Upper lobe of right lung (tissue), 1 donor: ENCODE measurements at places on chromosomes 16 and 17.

GRCh38 chr16:578870-579405 lies 9.2 kb downstream of the PIGQ start:
- DNase-seq = peak; percentile 91

DNA sequence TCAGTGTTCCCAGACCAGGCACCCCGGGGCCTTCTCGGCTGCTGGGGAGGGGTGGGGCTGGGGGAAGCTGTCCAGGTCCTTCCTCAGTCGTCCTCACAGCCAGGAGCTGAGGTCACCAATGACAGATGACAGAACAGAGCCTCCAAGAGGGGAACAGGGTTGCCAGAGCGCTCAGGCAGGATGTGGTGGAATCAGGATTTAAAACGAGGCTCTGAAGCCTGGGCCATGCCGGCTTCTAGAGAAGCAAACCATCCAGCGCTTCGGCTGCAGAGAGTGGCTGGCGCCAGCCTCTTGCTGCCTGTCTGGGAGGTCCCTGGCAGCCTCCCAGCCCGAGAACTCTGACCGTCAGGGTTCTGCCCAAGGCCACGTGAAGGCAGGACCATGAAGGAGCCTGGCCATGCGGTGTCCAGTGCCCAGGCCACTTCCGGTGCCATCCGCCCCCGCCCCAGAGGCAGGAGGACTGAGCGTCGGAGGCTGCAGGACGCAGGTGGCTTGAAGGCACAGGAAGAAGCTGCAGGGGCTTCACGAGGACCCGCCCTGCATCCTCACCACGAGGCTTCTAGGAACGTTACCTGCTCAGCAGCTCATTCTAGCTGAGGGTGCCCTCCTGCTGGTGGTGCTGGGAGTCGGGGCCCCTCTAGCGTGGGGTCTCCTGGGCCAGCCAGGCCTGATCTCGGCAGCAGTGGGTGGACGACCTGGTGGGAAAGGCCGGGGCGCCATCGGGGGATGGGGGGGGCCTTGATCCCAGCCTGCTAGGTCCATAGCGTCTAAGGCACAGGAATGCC lies 78.5 kb downstream of the KLHDC4 start:
- no peak for DNase-seq

DNA sequence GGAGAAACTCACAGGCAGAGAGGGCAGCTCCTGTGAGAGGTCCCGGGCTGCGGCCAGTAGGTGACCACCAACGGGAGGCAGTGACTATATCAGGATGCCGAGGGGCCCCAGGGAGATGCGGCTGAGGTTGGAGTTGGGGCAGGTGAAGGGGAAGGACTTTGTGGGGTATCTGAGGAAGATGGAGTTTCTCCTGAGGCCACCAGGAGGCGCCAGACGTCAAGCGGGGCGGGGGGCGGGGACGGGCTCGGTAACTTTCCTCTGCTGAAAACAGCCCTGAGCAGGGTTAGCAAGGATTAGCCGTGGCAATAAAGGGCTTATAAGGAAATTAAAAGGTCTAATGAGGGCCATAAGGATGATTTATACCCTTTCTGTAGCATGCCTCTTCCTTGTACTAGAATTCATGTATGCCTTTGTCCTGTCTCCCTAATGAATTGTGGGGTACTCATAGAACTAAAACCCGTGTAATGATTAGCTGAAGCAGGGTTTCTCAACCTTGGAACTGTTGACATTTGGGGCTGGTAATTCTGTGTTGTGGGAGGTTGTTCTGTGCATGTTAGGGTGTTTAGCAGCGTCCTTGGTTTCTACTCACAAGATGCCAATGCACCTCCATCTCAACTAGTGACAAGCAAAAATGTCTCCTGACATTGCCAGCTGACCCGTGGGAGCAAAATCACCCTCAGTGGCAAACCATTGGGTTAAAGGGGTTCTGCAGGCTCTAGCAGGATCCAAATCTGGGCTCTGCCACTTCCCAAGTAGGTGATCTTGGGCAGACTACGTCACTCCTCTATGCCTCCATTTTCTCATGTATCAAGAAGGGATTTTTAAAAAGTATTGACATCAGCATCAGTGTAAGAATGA lies 74.8 kb upstream of the GRIN2A start:
- no peak for DNase-seq

DNA sequence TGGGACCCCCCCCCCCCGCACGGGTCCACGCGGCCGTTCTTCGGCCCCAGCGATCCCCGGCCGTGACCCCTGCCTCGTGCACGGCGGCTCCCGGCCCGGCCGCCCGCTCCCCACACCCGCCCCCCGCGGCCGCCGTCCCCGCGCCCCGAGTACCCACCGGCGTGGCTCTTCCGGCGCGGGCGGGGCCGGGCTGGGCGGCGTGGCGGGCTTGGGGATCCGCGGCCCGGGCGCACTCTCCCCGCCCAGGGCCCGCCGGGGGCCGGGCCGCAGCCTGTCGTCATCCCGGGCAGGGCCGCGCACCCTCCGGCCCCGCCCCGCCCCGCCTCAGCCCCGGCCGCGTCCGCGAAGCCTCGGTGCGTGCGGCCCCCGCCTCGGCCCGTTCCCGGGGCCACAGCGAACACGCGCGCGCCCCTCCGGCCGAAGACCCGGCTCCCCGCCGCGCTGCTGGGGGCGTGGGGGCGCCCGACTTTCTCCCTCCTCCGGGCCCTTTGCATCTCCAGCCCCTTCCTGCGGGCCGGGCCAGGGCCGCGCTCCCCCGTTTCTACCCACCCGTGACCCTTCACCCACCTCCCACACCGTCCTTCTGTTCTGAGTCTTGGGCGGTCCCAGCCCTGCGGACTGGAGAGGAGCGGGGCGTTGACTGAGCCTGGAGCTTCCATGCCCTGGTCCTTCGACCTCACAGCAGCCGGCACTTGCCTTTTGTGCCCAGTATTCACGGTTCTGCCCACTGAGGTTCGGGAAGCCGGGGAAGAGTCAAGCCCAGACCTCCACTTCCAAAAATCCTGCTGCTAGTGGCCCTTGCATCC lies 840 bp downstream of the MYO1C start:
- DNase-seq = peak; percentile 88

- DNase-seq = no peak
Measured at GRCh38 chr17:5042157-5043022, 7.2 kb upstream of the SLC52A1 start.

DNA sequence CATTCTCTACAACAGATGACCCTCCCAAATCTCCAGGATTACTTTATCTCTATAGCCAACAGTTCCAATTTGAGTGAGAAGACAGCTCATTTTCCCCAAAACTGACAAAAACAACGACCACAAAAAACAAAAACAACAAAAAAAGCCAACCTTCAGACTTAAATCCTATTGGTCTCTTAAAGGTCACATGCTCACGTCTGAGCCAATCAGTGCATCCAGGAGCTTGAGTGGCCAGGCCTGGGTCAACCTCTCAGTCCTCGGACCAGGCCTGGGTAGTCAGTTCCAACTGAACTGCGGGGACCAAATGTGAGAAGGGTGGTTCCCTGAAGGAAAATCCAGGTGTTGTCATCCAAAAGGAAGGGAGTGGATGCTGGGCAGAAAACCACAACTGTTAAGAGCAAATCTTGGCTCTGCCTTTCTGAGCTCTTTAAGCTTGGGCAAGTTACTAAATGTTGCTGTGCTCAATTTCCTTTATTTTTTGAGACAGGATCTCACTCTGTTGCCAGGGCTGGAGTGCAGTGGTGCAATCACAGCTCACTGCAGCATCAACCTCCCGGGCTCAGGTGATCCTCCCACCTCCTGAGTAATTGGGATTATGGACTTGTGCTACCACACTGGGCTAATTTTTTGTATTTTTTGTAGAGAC lies 43.0 kb upstream of the MSI2 start:
- no peak for DNase-seq

DNA sequence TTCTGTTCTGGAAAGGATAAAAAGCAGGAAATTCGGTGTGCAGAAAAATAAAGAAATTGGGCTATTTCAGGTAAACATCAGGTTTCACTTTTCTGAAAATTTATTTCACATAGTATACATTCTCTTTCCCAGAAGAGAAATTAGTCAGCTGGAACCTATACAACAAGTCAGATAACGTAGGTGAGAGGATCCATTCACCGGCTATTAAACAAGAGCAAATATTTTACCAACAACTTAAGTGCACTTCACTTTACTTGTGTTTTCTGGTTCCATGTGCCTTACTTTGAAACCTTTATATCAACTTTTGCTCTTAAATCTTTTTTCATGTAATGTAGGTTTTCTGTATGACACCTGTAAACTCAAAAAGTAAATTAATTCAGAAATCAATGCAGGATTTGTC lies 839.7 kb downstream of the CDH11 start:
- no peak for DNase-seq

GRCh38 chr17:68176718-68177117 lies 71.1 kb upstream of the AMZ2 start:
- no peak for DNase-seq

- DNase-seq = peak; percentile 73
Measured at GRCh38 chr17:72342627-72343527, 222.1 kb downstream of the SOX9 start.

GRCh38 chr17:76474238-76474637 lies 6.8 kb downstream of the AANAT start:
- no peak for DNase-seq

GRCh38 chr16:14087590-14088154 lies 16.6 kb downstream of the MRTFB start:
- no peak for DNase-seq

DNA sequence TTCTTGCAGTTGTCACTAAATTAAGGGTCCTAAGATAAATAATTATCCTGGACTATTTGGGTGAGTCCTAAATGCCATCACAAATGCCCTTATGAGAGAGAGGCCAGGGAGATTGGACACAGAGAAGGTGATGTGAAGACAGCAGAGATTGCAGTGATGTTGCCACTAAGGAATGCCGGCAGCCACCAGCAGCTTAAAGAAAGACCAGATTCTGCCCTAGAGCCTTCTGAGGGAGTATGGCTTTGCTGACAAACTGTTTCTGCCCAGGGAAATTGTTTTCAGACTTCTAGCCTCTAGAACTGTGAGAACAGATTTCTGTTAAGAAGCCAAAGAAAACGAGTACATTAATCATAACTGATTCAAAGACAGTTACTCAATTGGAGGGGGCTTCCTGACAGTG lies 10.0 kb upstream of the ZNF23 start:
- no peak for DNase-seq

- DNase-seq = no peak
Measured at GRCh38 chr17:29595943-29596774, 3.2 kb downstream of the ANKRD13B start.

DNA sequence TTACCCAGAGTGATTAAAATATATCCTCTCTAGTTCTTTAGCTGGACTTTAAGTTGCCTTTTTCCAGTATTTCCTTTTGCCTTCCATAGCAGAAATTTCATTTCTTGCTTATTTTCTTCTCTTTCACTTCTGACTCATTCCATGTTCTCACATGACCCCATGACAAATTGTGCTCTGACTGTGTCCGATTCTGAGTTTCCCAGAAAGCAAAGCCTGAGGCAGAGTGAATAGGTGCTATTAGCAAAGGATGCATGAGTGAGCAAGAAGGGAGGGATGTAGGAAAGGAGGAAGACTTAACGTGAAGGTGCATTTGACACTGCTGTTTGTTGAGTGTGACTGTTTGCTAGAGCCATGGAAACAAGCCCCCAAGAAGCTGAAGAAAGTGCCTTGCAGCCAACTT lies 82.6 kb upstream of the CNTNAP4 start:
- DNase-seq = no peak

DNA sequence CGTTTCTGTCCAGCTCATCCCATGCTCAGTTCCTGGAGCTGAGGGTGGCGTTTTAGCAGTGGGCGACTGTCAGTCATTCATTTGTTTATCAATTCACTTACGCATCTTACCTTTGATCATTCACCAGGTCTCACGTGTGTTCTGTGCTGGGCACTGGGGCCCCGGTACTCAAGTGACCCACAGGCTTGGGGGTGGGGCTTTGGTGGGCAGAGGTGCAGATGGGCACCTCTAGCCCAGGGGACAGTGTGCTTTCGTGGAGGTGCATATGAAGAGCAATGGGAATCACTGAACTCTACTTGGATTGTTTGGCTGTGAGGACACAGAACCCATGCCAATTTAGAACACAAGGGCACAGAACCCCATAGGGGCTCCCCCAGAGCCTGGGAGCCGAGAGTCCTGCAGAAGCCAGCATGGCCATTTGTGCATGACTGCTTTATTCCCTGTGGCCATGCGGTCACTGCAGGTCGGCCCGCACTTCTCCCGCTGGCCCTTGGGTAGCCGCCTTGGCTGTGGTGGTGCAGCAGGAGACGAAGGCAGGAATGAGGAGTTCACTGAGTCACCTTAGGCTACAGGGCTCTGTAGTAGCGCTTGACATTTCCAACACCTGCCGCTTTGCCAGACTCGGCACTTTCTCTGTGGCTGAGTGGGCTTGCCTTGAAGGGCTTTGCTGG lies 144.6 kb downstream of the SNX29 start:
- DNase-seq = peak; percentile 46

- DNase-seq = no peak
Measured at GRCh38 chr16:19607616-19608280, 52.2 kb downstream of the VPS35L start.

GRCh38 chr16:80670170-80670865 lies 129.5 kb downstream of the DYNLRB2 start:
- DNase-seq = no peak

GRCh38 chr17:79082311-79083190 lies 7.9 kb downstream of the ENGASE start:
- peak; percentile 82 for DNase-seq

GRCh38 chr17:39730095-39730921 lies at the start of gene MIEN1:
Gene MIEN1, minus strand, starts transcription at chr17:39730532. Its CDS starts 37 bp downstream, at chr17:39730495.
- DNase-seq = peak; percentile 96

GRCh38 chr17:828761-829160 lies 46.6 kb downstream of the MRM3 start:
- no peak for DNase-seq

DNA sequence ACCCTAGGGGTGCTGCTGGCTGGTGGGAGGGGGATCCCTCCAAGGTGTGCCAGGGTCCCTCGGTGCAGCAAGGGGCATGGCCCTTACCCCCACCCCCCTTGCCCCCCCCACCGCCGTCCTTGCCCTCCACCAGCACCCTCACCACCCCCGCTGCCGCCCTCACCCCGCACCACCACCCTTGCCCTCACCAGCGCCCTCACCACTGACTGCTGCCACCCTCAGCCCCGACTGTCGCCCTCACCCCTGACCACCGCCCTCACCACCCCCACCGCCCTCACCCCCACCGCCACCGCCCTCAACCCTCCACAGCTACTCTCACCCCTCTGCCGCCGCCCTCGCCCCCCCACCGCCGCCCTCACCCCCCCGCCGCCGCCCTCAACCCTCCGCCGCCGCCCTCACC lies 23.1 kb upstream of the ACSF3 start:
- DNase-seq = no peak

GRCh38 chr17:37839196-37839978 lies 84.8 kb upstream of the TBC1D3K start:
- no peak for DNase-seq

GRCh38 chr16:53374800-53375199 lies 59.5 kb upstream of the RBL2 start:
- no peak for DNase-seq

- DNase-seq = no peak
Measured at GRCh38 chr16:22764662-22765327, 49.2 kb upstream of the HS3ST2 start.
